AML-193 (cell line): ENCODE measurements at places on chromosomes 5 and 9.

GRCh38 chr5:155029240-155029639 lies 15.7 kb downstream of the KIF4B start:
- no peak for DNase-seq

DNA sequence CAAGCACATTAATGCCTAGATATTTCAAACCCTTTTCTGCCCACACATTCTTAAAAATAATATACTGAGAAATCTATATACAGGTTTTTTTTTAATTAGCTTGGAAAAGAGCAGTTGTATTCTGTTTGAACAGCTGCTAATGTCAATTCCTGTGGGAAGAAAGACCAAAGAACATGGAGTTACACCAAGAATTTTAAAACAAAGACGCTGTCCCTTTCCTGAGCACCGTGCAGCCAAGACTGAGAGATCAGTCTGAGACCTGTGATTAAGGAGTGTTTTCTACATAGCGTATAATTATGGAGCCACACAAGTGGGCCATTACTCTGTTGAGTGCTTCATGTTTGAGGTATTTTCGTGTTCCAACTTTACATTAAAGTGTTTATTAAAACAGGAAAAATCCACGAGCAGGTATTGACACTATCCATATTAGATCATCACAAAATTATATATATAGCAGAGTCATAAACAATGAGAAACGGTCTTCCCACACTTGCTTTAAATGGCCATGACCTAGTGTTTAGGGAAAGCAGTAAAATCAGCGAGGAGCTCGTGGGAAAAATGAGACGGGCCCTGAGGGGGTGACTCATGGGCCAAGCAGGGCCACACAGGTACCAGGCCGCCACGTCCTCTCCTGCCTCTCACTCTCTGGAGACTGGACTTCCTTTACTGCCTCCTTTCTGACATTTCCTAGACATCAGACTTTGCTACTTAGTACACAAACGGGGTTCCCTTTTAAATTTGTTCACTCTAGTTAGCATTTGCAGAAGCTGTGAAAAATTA lies 153.1 kb upstream of the OTULINL start:
- no peak for DNase-seq

GRCh38 chr5:15124871-15125568 lies 253.4 kb upstream of the ANKH start:
- no peak for DNase-seq

GRCh38 chr5:145585-146323 lies 45.5 kb upstream of the LRRC14B start:
- no peak for DNase-seq

- DNase-seq = no peak
Observed at GRCh38 chr9:37801959-37802711, 1.5 kb downstream of the DCAF10 start.

DNA sequence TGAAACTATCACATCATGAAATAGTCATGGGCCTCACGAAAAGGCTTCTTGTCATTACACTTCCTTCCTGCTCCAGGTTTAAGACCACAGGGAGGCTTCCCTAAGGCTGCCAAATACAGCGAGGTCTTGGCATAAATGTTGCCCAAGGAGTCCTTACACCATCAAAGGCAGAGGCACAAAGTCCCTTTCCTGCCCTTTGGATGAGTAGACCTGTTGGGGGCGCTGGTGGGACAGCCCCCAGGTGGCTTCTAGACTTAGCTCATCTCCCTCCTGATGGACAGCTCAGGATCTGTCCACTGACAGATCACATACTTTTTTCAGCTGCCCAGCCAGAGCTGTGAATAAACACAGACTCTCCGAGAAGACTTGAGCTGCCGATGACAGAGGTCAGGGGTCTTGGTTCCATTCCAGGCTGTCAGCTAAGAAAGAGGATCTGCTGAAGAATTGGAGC lies 15.5 kb upstream of the MEGF9 start:
- DNase-seq = peak; percentile 71

GRCh38 chr5:149320791-149321330 lies 24.4 kb upstream of the GRPEL2 start:
- no peak for DNase-seq

GRCh38 chr5:39526914-39527477 lies 102.2 kb upstream of the DAB2 start:
- DNase-seq = peak; percentile 65

DNA sequence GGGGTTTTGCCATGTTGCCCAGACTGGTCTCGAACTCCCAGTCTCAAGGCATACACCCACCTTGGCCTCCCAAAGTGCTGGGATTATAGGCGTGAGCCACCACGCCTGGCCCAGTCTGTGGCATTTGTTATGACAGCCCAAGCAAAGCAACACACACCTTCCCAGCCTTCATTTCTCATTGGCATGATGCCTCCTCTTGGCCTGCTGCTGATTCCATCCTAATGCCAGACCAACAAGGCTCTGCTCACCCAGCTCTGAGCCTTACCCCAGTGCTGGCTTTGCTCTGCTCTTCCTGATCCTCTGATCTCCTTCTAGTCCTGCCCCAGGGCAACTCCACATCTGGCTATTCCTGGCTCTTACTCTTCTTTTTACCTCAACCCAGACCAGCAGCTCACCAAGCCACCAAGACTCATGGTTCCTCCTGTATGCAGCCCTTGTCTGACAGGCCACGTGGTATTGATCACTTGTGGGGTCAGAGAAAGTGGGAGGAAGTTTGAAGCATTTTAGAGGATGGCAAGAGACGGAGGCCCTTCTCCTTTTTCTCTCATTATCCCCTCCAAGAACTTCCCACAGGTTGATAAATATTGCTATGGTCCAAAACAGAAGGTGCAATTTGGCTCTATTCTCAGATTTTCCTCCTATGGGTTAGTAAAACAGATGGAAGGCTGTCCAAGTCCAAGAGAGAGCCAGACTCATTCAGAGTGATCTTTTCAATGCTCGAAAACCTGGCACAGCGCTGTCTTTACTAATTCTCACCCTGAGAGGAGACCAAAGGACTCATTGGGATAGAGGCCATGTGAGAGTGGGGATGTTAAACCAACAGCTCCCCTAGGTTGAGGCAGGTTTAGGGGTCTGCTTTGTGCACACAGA lies 958 bp downstream of the CD180 start:
- DNase-seq = no peak

- no peak for DNase-seq
Observed at GRCh38 chr9:95058795-95059386, 258.6 kb downstream of the FANCC start.

- DNase-seq = no peak
Observed at GRCh38 chr9:16928179-16928945, 57.9 kb upstream of the BNC2 start.

DNA sequence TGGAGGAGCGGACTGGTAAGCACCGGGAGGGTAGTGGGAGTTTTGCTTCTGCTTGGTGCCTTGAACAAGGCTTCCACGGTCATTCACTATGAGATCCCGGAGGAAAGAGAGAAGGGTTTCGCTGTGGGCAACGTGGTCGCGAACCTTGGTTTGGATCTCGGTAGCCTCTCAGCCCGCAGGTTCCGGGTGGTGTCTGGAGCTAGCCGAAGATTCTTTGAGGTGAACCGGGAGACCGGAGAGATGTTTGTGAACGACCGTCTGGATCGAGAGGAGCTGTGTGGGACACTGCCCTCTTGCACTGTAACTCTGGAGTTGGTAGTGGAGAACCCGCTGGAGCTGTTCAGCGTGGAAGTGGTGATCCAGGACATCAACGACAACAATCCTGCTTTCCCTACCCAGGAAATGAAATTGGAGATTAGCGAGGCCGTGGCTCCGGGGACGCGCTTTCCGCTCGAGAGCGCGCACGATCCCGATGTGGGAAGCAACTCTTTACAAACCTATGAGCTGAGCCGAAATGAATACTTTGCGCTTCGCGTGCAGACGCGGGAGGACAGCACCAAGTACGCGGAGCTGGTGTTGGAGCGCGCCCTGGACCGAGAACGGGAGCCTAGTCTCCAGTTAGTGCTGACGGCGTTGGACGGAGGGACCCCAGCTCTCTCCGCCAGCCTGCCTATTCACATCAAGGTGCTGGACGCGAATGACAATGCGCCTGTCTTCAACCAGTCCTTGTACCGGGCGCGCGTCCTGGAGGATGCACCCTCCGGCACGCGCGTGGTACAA lies 556 bp downstream of the PCDHGC3 start:
- DNase-seq = no peak

DNA sequence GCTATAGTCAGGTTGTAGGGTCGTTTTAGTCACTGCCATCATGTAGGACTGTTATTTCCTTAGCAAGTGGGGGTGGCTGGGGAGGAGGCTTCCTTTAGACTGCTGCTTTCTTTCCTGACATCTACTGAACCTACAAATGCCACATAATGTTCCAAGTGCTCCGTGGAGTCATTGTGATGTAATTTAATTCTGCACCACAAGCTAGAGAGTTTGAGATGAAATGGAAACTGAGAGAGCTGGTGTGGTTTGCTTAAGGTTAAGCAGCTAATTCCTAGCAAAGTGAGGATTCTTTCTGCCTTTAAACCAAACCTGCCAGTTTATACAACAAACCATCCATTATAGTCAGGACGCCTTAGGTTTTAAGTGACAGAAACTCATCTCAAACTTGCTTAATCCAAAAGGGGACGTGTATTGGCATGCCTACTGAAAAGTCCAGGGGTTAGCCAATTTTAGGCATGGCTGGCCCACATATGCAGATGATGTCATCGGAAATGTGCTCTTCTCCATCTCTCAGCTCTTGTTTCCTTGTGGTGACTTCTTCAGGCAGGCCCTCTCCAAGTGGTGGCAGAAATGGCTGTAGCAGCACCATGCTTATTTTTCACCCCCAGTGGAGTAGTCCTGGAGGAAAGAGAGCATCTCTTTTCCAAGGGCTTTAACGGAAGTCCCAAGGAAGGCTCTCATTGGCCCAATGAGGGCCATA lies 30.5 kb downstream of the ZNF618 start:
- DNase-seq = no peak

- no peak for DNase-seq
Observed at GRCh38 chr5:91474201-91474600, 91.1 kb upstream of the ARRDC3 start.

DNA sequence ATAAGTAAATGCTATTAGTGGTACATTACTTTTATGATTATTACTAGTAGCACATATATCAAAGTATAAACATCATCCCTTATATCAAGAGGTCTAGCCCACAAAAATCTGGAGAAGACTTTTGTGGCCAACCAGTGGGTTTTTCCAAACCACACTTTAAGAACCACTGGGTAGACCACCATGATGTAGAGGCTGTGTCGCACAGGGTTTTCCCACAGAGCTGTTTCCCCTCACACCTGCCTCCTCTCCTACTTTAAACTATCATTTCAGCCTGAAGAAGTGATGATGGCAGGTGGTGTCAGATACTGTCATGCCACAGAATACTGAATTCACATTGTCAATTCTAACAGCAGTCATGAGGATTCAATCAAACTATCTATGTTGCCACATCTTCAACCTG lies 109.2 kb downstream of the FBXW11 start:
- no peak for DNase-seq

GRCh38 chr5:92147266-92147665 lies 764.1 kb upstream of the ARRDC3 start:
- DNase-seq = no peak

DNA sequence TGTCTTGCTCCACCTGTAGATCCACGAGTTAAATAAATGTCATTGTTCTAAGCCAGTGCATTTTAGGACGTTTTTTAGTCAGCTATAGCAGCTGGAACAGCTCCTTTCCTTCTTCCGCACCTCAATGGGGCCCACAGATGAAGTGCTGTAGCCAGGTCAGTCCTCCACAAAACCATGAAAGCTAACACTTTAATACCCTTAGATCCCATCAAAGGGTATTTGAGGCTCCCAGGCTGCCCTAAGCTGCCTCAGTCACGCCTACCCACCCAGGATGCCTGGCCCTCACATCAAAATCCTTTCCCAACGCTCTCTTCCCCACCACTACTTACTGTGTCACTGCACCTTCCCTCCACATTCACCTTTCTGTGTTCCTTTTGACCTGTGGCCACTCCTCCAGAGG lies 44.1 kb upstream of the ACO1 start:
- DNase-seq = no peak

DNA sequence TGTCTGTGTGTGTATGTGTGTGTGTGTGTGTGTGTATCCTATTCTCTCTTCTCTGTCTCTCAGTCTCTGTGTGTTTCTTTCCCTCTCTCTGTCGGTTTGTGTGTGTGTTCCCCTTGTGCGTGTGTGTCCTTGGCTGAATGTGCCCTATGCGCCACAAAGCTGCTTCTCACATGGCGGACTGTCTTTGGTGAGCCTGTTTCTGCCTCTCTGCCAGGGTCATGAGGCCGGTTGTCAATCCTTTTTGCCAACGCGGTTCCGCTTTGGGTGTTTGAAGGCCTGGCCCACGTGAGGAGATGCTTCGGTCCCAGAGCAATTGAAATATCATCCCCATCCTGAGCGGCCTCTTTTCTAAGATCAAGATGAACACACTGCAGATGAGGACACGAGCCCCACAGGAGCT lies 476.0 kb downstream of the SPATA31A7 start:
- no peak for DNase-seq

- no peak for DNase-seq
Observed at GRCh38 chr5:171926311-171926710, 80.1 kb downstream of the FBXW11 start.

GRCh38 chr5:65262096-65262495 lies 219.6 kb downstream of the ADAMTS6 start:
- no peak for DNase-seq

DNA sequence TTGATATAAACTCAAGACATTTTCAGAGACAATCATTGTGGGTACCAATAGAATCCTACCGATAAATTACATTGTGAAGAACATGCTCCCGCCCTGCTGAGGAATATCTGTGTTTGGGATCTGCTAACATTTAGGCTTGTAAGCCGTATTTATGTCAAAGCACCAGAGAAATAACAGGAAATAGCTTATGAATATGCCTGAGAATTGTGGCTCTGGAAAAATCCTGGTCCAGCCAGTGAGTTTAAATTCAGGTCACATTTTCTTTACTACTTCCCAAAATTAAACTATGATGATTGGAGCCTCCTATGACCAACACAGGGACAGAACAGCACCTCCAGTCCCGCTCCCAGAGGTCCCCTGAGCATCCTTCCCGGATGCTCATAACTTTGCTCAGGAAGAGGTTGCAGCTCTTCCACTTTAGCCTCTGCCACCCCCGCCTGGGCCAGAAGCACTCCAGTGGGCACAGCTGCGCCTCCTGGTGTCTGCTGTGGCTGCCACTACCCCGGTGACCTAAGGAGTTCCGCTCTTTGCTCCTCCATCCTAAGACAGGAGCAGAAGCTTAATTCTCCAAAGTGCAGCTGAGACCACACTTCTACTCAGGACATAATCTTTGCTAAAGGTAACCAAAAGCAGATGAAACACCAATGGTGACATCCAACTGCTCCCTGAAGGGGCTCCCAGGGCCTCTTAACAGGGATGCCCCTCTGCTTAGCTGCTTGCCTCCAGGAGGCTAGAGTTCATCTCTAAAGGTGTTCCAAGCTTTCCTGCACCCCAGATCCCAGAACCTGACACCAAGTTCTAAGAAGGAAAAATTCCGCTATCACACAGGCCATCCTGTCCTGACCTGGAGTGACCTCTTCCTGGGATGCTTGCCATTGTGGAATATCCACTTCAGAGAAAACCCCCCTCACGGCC lies 58.8 kb downstream of the SLC1A1 start:
- DNase-seq = no peak

- no peak for DNase-seq
Observed at GRCh38 chr5:40916226-40916625, 6.9 kb downstream of the C7 start.

- DNase-seq = no peak
Observed at GRCh38 chr5:91061946-91062562, 321.1 kb downstream of the ARRDC3 start.
